ENCODE measurements at places on chromosomes 4 and X.

DNA sequence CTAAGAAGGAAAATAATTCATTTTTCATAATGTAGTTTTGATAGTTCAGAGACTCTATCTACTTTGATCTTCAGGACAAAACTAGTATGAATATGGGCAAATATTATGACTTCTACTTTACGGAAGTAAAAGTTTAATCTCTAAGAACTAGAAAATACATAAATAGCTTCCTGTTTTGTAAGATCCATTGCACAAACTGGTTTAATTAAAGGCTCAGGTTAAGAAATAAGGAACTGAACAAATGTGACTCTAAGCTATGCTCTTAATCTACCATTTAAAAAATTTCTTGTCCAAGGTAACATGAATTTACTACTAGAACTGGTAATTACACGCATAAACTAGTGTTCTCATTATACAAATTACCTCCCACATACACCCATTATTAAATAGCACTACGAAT, 360.6 kb downstream of the INPP4B start:
- DNase-seq: no peak

GRCh38 chr4:42397635-42398170, 415 bp downstream of the SHISA3 start:
- no peak for DNase-seq

- no peak for DNase-seq
Measured at GRCh38 chrX:68989865-68990606, 161.2 kb downstream of the EFNB1 start.

DNA sequence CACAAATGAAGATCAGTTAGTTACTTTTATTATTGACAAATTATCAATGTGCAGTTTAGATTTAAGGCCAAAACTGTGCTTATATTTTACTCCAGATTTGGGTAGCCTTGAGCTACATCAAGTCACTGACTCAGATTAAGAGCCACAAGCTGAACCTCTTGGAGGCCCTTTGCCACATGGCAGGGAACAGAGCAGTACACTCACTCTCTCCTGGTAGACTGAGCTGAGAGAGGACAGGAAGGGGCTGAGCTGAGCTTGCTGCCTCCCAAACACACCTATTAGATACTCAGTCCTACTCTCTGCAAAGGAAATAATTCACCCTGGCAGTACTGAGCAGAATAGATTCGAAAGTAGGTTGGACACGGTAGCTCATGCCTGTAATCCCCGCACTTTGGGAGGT, 7.8 kb downstream of the STAP1 start:
- DNase-seq: no peak

- no peak for DNase-seq
Measured at GRCh38 chr4:112817933-112818593, 181.1 kb downstream of the LARP7 start.

Measured in activated CD8-positive, alpha-beta memory T cell treated with anti-CD3 and anti-CD28 coated beads for 1 hour (primary cell).